ENCODE measurements at places on chromosomes 7 and 10.

GRCh38 chr10:101858723-101859500 lies 15.3 kb upstream of the KCNIP2 start:
- DNase-seq: no peak

GRCh38 chr10:132687181-132687892 lies 98.6 kb downstream of the NKX6-2 start:
- no peak for DNase-seq

GRCh38 chr7:85776691-85777345 lies 590.0 kb upstream of the SEMA3D start:
- DNase-seq: no peak

GRCh38 chr10:81848514-81848913 lies 26.5 kb upstream of the NRG3 start:
- DNase-seq: no peak
